ENCODE measurements at places on chromosomes 5 and 9.
A peak's percentile ranks its signal among the peaks of the same experiment; 100 is the strongest.

- no peak for DNase-seq
Measured at GRCh38 chr5:73152411-73153388, 20.3 kb upstream of the TMEM174 start.

GRCh38 chr5:116320486-116320885 lies 235.7 kb downstream of the COMMD10 start:
- DNase-seq = no peak

- no peak for DNase-seq
Measured at GRCh38 chr5:160175438-160176218, 53.7 kb upstream of the FABP6 start.

DNA sequence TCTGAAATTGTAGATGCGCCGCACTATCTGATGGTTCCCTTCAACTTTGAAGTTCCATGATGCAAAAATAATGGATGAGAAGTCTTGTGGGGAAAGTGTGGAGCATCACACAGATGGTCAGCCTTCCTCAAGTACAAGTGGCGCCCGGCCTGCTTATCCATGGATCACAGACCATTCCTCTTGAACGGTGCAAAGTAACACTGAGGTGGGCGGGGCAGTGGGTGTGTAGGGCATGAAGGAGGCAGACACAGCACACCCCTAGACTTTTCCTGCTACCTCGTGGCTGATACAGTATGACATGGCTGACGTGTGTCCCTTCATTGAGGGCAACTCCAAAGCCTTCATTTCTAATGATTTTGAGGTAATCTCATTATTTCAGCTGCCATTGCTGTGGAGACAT lies 2.5 kb upstream of the GNG10 start:
- peak; percentile 44 for DNase-seq

- no peak for DNase-seq
Measured at GRCh38 chr5:136199408-136199807, 6.4 kb upstream of the SMIM32 start.

DNA sequence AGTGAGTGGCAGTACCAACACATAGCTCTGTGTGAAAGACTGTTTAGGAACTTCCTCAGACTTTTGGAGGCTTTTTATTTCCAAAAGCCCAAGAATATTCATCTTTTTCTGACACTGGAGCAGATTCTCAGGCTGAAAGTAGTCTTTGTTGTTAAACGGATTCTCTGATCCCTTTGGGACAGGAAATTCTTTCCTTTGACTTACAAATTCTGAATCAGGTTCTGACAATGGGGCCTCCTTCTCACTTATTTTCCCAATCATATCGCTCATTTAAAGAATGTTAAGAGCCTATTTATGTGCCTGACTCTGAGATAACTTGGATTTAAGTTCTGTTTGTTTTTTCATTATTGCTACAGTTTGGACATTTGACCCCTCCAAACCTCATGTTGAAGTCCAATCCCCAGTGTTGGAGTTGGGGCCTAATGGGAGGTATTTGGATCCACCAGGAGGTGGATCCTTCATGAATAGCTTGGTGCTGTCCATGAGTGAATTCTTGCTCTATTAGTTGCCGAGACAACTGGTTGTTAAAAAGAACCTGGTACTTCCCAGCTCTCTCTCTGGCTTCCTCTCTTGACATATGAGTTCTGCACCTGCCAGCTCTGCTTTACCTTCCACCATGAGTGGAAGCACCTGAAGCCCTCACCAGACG lies 4.1 kb upstream of the ADGRV1 start:
- DNase-seq = no peak

DNA sequence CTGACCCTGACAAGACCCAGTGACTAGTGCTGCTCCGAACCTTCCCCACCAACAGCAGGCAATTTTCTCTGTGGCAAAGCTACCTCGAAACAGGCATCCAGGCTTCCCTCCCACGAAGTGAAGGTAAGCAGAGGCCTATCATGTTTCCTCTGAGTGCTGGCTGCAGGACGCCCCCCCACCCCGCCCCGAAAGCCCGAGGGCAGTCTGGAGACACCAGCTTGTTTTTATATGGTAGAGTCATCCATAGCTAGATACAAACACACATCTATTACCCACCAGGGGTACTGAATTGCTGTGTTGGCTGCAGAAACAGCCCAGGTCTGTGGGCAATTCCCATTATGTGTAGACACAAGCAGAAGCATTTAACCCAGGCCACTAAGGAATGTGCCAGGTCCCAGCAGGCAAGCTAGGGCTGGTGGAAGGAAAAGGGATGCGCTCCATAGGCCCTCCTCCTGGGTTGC lies 40.4 kb downstream of the LIX1 start:
- DNase-seq = no peak

DNA sequence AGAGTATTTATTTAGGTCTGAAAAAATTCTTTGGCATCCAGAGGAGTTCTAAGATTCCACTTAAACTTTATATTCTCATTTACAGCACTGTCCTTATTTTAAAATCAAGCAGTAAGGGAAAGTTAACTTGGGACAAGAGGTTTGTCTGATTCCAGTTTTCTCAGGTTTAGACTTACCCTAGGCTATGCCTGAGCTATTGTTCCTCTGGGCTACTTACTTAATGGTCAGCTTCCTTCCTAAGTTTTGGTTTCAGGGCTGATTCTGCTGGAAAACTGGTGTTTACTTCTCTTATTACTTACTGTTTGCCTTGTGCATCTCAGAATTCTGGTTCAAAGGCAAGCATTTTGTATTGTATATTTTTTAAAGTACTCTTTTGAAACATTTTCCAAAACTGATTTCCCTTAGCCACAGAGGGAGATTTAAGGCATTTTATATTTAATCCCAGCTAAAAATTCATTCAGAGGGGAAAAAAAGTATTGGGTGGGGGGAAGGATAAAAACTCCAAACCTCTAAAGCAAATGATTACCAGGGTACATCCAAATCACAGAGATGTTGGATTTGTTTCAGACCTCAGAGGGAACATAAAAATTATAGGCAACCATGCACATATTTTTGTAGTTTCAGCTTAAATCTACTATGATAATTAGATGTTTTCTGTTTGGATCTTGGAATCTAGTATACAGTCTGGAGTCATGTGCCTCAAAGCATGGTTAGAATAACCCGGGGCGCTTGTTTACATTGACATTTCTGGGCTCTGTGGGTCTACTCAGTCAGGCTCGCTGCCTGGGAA lies 290.0 kb downstream of the ARHGAP26 start:
- DNase-seq = no peak

GRCh38 chr5:140111859-140112551 lies 1.9 kb upstream of the PURA start:
- DNase-seq = no peak

DNA sequence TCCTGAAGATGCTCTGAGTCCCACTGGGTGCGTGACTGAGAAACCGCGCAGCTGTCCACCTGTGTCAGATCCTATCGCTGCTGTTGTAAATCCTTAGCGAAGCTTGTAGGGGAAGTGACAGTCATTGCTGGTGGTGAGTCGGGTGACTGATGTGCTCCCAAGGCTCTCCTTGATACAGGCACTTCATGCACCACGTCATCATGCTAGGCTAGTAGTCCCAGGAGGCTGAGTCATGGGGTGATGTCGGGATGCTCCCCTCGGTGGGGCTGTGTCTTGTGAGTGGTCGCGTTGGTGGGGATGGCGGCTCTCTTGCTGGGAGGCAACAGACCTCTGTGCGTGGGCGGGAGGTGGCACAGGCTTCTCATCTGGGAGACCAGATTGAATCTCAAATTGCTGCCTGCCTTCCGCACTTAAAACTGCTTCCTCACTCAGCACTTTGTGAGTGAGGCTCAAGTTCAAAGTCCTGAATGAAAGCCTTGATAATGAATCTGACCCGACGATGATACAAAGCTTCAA lies 84.7 kb downstream of the CSNK1A1 start:
- peak; percentile 66 for DNase-seq

DNA sequence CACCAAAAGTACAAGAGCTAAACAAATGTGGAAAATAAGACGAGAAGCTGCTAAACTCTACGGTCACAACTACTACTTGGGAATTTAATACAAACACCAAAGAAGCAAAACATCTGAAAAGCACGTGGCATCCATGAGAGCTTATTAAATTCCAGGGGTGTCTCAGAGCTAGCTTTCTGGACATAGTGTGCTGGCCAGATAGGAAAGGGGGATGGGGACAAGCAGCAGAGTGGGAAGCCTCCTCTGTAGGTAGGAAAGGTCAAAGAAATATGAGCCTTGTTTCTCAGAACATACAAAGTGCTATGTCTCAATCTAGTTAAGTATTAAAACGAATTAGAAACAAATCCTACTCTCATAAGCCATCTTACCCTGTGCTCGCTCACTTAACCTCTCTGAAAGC lies 51.3 kb upstream of the GOLPH3 start:
- DNase-seq = no peak

DNA sequence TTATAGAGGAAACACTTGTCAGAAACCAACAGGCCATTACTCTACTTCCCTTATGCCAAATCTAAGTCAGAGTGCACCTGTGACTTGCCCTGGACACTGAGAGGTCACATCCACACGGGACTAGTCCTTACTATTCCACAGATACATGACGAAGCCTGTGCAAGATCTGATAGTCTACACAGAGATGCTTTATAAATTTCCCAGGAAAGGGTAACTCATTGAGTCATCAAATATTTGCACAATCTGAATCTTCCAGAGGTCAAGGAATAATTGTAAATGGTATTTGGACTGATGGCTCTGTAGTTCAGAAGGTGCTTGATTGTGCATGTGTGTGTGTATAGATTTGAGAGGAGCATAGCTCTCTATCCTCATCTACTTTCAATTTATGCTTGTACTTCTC lies 55.2 kb upstream of the JAK2 start:
- DNase-seq = no peak

GRCh38 chr9:76557674-76558225 lies 98.8 kb downstream of the GCNT1 start:
- DNase-seq = no peak

GRCh38 chr9:128703616-128704355 lies 1.5 kb downstream of the PKN3 start:
- DNase-seq = no peak

GRCh38 chr9:91978740-91979414 lies 28.8 kb upstream of the ROR2 start:
- DNase-seq = no peak

GRCh38 chr5:98108497-98108896 lies 665.0 kb upstream of the RGMB start:
- DNase-seq = no peak

DNA sequence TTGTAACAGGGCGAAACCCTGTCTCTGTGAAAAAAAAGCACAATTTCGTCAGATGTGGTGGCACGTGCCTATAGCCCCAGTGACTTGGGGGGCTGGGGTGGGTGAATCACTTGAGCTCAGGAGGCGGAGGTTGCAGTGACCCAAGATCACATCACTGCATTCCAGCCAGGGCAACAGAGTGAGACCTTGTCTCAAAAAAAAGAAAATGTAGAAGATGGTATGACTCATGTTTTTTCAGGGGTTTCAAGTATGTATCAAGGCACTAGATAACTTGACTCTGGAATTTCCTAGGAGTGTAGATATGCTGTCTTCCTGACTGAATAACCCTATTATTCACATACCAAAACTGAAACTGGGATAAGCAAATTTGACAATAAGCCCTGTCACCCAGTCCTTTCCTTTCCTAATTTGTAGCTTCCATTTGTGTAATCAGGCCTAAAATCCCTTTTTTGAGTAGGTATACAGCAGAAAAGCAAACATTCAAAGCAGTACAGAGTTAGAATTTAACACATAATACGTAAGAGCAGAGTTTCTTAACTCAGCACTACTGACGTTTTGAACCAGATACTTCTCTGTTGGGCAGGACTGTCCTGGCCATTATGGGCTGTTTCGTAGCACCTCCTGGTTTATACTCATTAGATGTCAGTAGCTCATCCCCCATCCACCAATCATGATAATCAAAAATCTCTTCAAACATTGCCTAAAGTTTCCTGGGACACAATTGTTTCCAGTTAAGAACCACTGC lies 17.3 kb upstream of the ANKRD18B start:
- DNase-seq = no peak

GRCh38 chr5:74596927-74597326 lies 43.6 kb downstream of the ENC1 start:
- no peak for DNase-seq

DNA sequence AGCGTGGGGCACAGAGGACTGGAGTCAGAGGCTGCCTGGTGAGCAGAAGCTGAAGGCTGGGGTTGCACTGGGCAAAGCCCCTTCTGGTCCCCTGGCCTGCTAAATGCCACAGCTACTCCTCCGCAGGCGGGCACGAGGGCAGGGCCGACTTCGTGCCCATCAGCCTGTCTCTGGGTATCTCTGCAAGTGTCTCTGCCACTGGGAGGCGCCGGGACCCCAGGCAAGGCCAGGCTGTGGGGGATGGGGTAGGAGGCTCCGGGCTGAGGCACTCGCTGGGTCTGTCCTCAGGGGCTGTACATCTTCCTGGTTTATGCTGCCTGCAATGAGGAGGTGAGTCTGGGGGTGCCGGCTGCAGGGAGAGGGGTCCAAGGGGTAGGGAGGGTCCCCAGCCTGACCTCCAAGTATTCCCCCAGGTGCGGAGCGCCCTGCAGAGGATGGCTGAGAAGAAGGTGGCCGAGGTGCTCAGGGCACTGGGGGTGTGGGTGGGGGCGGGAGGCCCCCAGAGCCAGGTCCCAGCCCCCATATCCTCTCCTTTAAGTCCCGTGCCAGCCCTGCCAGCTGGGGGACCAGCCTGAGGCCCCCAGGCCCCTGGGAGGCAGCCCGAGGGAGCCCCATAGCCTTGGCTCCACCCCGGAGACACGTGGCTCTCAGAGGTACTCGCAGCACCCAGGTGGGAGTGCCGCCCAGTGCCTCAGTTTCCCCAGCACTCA lies 25.1 kb downstream of the ADGRD2 start:
- DNase-seq = no peak

GRCh38 chr5:131992370-131992769 lies 19.1 kb downstream of the ACSL6 start:
- DNase-seq = no peak

DNA sequence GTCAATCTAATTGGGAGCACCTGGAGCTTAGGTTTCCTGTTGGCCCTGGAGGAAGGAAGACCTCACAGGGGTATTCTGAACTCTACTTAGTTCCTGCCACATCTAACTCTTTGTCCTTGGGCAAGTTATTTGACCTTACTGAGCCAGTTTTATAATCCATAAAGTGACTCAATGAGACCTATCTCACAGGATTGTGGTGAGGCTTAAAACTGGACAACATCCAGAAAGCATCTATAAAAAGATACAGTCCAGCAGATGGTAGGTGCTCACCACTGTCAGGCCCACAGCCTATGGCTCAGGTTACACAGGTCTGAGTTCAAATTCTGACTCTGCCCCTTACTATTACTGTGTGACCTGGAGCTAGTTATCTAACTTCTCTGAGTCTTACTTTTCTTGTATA lies 23.3 kb downstream of the KCNV2 start:
- no peak for DNase-seq

- no peak for DNase-seq
Measured at GRCh38 chr5:66818304-66818934, 222.2 kb downstream of the MAST4 start.
